Skeletal muscle cell (primary cell): ENCODE measurements at places on chromosomes 6 and 20.

- DNase-seq: no peak
Observed at GRCh38 chr6:27693766-27694546, 218.2 kb downstream of the OR2B2 start.

- DNase-seq: no peak
Observed at GRCh38 chr20:3371754-3372153, 35.7 kb downstream of the DNAAF9 start.

GRCh38 chr6:93222071-93222851 is 197.1 kb downstream of the EPHA7 start:
- no peak for DNase-seq

DNA sequence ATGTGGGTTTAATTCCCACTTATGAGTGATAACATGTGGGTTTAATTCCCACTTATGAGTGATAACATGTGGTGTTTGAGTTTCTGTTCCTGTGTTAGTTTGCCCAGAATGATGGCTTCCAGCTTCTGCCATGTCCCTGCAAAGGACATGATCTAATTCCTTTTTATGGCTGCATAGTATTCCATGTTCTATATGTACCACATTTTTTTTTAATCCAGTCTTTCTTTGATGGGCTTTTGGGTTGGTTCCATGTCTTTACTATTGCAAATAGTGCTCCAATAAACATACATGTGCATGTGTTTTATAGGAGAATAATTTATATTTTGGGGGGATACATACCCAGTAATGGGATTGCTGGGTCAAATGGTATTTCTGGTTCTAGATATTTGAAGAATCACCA is 317.8 kb downstream of the MMUT start:
- DNase-seq: no peak

- no peak for DNase-seq
Observed at GRCh38 chr20:2449386-2449785, 21.2 kb downstream of the SNRPB start.

- DNase-seq: no peak
Observed at GRCh38 chr6:16055852-16056251, 73.0 kb upstream of the MYLIP start.

DNA sequence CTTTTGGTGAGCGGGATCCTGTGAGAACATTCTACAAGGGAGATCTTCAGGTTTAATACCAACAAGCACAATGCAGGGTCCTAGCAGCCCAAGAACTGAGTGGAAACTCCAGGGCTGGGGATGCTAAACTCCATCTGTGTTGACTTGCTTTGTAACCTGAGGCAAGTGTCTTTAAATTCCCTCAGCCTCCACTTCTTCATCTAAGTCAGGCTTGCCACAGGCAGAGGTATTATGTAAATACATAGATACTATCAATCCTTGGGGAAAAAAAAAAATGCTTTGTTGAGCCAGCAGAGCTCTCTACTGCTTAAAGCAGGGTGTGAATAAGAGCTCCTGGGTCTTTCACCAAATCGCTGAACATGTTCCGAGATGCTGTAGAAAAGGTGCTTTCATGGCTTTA is 114.2 kb upstream of the PHACTR1 start:
- DNase-seq: no peak

DNA sequence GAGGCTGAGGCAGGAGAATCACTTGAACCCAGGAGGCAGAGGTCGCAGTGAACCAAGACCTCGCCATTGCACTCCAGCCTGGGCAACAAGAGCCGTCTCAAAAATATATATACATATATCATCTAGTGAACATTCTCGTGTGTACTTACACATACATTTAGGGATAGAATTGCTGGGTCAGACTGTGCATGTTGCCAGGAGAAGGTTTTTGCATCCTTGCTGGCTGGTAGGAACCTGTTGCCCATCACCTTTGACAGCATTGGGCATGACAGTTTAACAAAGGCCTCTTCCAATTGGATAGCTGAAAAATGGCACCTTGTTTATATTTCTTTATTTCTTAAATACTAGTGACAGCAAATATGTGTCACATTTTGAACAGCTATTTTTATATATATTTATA is 5.4 kb downstream of the AAR2 start:
- DNase-seq: no peak

GRCh38 chr6:133814797-133815196 is 74.1 kb upstream of the TCF21 start:
- peak; percentile 50 for DNase-seq
